ENCODE measurements at places on chromosomes 1 and 21. TPM values are rescaled to one million over a fixed set of nuclear protein-coding genes. Genes with fewer than 3 reads are reported as not detected.

SNRPE gene
- total RNA-seq: 104 TPM

CATSPERE gene
- total RNA-seq: 5.5 TPM

RXFP4 gene
- total RNA-seq: not detected

SUSD4 gene
- total RNA-seq: 0.73 TPM

PIK3R3 gene
- 83.7 TPM for total RNA-seq

RHD gene
- total RNA-seq: 1.5 TPM

RGS8 gene
- not detected for total RNA-seq

TMCC2 gene
- total RNA-seq: 4.5 TPM

GSTM5 gene
- 21.8 TPM for total RNA-seq

FNDC5 gene
- 3.7 TPM for total RNA-seq
